ENCODE measurements at places on chromosomes 1 and 21.

GRCh38 chr21:35478161-35479064 lies 429.3 kb upstream of the RUNX1 start:
- no peak for DNase-seq

DNA sequence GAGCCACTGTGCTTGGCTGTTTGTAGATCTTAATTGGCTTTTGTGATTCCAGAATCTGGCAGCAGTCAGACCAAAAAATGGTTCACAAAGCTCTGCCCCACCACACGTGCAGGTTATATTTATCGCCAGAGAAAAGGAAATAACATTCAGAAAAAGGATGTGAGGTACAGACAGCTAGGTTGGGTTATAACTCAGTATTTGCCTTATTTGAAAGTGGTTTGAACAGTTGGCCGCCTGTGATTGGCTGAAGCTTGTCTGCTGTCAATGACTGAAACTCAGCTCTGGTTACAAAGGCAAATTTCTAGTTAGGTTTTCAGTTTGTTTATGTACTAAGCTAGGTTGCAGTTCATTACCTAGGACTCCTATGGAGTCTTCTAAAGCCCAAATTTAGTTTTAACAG lies 9.6 kb downstream of the SH3BGR start:
- DNase-seq, result no peak

DNA sequence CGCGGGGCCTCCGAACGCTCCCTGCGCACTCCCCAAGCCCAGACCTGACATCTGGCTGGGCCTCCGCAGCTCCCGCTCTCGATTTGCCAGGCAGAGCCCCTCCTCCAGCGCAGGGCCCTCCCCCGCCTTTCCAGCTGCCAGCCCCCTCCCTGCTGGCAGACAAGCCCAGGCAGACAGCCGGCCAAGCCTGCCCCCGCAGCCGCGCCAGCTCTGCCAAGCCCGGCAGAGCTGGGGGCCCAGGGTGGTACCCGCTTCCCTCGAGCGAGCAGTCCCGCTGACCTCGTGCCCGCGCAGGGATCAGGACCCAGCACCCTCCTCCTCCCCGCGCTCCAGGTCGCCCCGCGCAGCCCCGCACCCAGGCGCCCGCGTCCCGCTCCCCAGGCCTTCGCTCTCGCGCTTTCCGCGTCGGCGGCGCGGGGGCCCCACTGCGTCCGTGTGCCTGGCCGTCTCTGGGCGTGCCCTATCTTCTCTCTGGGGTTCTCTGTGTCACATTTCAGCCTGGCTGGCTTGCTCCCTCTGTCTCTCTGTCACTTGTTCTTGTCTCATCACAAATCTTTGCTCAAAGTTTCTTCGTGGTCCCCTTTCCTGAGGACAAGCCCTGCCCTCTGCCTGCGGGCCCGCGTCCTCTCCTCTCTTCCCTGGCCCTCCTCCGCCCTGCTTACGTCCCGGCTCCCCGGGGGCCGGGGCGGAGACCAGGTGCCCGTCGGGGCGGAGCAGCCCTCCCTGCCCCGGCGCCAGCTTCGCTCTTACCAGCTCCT lies 580 bp downstream of the INKA2 start:
- DNase-seq, result no peak

GRCh38 chr1:41773842-41774241 lies 144.9 kb downstream of the HIVEP3 start:
- DNase-seq, result no peak

- DNase-seq, result no peak
Measured at GRCh38 chr1:206070627-206071304, 17.8 kb downstream of the RHEX start.

- DNase-seq, result no peak
Measured at GRCh38 chr1:29808141-29808995, 572.0 kb downstream of the PTPRU start.

- no peak for DNase-seq
Measured at GRCh38 chr21:36603221-36603620, 95.7 kb upstream of the SIM2 start.

DNA sequence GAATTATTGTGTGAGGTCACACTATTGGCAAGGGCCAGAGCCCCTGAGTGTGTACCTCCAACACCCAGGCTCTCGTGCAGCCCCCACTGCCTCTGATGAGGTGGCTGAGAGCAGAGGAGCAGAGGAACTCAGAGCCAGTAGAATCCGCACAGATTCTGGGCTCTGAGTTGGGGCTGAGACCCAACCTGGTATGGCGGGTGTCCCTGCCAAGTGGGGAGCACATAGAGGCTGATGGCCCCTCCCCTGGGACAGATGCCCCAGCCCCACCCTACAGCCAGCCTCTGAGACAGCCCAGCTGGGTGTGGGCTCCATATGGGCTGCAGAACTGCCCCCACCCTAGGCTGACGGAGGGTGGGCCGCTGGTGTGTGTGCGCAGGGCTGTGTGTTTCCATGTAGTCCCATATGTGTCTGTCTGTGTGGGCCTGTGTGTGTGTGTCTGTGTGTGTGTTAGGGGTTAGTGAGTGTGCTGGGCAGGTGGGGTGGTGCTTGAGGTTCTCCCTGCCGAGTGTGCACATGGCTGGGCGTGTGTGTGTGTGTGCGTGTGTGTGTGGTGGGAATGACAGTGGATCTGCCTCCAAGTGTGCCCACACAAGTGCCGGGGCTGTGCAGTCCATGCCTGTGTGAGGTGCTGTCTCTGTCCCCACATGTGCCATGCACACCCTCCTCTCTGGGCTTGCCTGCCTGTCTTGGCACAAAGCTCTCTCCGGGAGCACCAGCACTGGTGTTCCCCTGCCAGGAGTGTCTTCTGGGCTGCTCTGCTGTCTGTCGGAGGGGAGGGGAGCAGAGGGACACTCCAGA lies 24.4 kb downstream of the FOXO6 start:
- no peak for DNase-seq

DNA sequence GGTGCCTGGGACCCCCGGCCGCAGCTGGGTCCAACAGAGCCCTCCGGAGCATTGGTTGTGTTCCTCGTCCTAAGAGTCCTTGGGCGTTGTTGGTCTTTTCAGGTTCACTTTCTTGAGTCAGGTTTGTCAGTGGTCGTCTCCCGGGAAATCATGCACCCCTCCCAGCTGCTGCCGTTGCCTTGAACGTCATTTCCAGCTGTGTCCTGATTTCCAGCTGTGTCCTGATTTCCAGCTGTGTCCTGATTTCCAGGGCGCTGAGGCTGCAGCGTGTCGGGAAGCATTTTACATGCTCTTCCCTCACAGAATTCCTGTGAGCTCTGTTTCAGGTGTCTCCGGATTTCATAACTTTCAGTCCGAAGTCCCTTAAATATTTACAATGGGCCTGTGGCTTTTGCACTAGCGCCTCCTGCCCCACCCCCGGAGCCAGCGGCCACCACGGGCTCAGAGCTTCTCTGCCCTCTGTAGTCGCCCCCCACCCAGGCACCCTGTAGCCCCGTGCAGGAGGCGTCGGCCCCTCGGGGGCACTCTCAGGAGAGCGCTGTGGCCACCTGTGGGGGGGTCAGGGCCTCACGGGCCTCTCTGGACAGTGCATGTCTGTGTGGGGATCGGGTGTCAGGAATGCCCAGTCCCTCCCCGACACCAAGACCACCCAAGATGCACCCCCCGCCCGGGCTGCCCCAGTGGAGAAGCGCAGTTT lies 66.7 kb downstream of the COL18A1 start:
- DNase-seq, result peak; percentile 92

DNA sequence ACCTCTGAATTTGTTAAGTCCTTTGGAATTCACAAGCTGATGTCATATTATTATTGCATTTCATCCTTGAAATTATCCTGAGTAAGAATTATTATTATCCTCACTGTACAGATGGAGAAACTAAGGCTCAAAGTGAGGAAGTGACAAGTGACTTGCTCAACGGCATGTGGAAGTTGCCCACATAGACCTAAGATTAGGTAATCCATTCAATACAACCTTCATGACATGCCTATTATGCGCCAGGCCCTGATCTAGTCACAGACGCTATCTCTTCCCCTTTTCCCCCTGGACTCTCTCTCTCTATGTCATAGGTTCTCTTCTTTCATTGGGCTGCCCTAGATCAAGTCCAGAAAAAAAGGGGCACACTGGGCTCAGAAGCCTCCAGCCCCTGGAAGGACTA lies 84.9 kb upstream of the KCNK2 start:
- no peak for DNase-seq

DNA sequence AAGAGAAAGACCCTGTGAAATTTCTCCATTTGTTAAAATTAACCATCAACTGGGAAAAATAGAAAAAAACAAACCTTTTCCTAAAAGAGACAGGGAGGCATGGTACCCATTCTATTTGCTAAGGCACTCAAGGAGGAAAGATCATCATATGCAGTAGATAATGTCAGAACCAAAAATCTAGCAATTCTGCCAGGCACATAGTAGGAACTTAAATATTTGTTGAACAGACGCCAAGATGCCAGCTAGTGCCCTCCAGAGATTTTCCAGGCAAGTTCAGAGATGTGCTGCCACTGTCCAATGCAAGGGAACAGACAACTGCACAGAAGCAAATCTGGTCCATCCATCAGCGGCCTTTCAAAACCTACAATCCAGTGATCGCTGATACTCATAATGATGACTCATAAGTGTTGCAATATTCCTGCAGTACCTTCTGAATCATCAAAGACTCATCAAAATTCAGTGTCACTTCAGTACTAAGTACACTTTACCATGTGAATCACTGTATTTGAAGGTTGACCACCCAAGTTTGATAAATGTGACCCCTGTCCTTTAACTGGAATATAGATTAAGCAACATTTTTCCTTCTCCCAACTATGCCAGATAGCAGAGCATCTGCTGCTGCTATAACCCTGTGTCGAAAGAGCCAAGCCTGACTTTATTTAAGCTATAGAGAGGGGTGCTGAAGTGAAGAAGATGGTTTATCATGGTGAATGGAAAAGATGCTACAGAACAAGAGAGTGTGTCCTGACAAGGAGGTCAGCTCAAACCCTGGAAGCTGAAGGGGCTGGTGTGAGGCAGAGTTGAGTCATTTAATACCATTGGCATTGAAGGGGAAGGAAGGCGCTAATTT lies 99.1 kb downstream of the MT1HL1 start:
- DNase-seq, result peak; percentile 16

GRCh38 chr1:211610779-211611556 lies 32.0 kb upstream of the SLC30A1 start:
- no peak for DNase-seq

GRCh38 chr1:229116114-229116513 lies 154.8 kb upstream of the RAB4A start:
- DNase-seq, result no peak

DNA sequence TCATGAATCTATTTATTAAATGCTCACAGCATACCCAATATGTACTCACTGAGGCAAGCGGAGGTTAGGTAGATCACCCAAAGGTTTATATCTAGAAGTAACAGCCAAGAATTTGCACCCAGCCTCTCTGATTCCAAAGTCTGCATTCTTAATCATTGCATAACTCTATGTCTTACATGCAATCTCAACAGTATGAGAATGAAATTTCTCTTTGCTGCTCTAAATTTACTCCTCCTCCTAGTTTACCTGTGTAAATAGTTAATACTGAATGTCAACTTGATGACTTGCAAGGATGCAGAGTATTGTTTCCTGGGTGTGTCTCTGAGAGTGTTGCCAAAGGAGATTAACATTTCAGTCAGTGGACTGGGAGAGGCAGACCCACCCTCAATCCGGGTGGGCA lies 840.6 kb downstream of the BRINP3 start:
- no peak for DNase-seq

- DNase-seq, result no peak
Measured at GRCh38 chr21:41616031-41616591, 108.2 kb upstream of the TMPRSS2 start.

DNA sequence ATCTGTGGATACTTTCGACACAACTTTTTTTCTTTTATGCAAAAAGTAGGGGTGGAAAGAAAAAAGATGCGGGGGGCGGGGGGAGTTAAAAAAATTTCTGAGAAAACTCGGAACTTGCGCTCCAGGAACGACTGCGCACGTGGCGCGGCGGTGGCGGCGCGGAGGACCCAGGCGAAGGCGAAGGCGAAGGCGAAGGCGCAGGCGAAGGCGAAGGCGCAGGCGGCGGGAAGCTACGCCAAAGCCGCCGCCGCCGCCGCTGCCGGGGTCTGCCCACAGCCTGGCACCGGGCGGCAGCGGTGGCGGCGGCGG lies 208 bp upstream of the BARHL2 start:
- no peak for DNase-seq
